Stimulated activated naive CD8-positive, alpha-beta T cell treated with anti-CD3 and anti-CD28 coated beads, Interleukin-15, amount 100 ng/mL, for 72 hours (primary cell): ENCODE measurements at places on chromosomes 13 and 19.

DNA sequence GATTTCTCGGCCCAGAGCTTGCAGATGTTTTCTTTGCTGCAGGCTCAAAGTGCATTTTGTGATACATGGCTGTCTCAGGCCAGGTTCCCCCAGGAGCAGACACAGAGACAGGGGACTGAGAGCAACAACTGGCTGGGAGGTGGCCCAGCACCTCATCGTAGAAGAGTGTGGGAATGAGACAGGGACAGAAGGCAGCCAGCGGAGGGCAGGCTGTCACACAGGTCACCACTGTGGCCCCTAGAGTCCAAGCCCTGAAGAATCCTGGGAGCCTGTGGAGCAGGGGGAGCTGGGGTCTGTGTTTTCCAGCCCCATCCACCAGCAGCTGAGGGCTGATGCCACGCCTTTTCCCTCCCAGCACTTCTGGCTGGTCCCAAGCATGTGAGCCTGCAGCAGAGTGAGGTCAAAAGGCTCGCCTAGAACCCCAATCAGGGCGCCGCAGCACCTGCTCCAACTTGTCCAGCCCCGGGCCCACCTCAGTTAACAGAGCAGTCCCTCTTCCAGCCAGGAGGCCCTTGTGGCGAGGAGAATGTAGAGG is 723.8 kb downstream of the UQCRFS1 start:
- DNase-seq: no peak

DNA sequence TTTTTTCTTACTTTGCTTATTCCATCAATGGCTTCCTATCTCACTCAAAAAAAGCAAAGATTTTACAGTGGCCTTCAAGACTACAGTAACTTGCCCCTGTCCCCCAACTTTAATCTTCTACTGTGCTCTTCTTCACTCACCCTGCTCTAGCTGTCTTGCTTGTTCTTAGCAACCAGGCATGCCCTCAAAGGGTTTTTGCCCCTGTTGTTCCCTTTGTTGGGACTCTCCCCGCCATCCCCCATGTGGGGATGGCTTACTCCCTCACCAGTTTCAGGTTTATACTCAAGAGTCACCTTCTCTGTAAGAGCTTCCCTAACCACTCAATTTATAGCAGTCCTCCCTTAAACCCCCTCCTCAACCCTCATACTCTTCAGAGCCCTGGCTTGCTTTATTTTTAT is 5.4 kb downstream of the MTMR6 start:
- DNase-seq: no peak

GRCh38 chr13:113992276-113993005 is 18.6 kb upstream of the C13orf46 start:
- DNase-seq: no peak

DNA sequence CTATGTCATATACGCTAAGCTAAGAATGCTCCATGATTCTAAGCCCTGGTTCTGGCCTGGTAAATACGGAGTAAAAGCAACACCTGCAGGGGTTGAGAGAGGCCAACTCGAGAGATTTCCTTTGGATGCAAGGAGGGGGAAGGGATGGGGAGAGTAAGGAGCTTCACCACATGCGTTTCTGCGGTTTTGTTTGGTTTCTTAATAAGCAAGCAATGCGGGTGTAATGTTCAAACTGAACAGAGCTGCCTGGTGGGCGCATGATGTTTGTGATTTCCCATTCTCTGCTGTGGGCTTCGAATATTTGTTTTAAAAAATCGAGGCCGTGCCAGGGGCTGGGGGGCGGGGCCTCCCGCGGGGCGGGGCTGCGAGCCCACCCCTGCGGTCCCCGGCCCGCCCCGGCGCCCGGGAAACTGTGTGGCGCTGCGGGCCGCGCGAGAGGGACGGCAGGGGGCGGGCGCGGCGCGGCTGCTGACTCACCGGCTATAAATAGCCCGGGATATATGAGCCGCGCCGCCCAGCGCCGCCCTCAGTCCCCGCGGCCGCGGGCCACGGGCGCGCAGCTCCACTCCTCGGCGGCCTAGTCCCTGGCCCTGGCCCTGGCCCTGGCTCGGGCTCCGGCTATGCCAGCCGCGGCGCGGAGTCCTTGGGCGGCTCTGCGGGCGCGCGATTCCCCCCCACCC is 5.1 kb downstream of the BBC3 start:
- peak; percentile 97 for DNase-seq

DNA sequence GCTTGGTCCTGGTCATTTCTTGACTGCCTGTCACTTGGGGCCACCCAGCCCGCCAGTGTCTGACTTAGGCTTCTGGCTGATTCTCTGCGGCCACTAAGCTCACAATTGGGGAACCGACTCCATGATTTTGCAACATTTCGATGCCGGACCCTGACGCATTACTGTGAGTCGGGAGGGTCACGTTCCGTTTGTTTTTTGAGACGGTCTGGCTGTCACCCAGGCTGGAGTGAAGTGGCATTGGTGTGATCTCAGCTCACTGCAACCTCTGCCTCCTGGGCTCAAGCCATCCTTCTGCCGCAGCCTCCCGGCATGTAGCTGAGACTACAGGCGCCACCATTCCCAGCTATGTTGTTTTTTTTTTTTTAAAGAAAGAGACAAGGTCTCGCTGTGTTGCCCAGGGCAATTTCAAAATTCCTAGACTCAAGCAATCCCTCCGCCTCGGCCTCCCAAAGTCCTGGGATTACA is 3.2 kb upstream of the ADAT3 start:
- no peak for DNase-seq

DNA sequence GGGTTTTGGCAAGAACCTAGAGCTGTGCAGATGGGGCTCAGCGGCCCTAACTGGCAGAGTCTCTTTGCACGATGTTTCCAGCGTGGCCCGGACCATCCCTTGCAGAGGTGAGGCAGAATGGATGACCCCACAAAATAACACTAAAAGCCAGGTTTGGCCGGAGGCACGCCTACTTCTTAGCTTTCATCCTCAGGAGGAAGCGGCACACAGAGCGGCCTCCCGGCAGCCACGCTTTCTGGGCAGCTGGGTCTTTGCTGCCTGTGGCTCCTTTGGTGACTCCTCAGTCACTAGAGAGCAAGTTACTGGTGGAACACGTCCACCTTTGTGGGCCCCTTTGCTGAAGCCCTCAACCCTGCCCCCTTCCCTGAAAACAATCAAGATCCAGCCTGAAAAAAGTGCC is 25.2 kb downstream of the TEX29 start:
- no peak for DNase-seq

- no peak for DNase-seq
Measured at GRCh38 chr13:99969919-99970650, 1.5 kb downstream of the ZIC5 start.

DNA sequence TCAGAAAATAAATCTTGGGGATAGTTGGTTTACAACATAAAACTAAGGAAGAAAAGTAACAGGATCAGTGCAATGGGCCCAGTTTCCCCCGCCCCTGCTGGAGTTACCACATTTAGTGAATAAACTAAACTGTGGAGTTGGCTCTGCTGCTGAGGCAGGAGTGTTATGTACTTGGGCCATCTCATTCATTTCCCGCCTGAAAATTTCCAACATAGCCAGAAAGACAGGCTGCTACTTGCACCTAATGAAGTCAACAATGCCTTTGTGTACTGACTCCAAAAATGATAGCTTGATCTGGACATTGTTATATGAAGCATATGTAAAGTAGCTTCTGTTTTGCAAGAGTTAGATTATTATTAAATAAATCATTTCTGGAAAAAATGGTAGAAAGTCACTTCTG is 7.9 kb upstream of the RNASEH2B start:
- DNase-seq: no peak

DNA sequence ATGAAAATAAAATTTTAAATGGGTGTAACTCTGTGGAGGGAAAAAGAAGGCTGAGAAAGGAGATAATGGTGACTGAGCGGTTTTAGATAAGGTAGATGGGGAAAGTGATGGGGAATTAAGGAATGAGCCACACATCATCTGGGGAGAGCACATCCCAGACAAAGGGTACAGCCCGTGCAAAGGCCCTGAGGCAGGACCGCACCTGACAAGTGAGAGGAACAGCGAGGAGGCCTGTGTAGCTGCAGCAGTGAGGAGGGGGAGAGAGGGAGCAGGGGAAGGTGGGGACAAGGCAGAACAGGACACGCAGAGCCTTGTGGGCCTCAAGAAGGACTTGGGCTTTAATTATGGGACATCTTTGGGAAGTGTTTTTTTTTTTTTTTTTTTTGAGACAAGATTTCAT is 1.8 kb upstream of the CELF5 start:
- DNase-seq: no peak

GRCh38 chr13:89627996-89628395 is 1719.5 kb upstream of the MIR17HG start:
- DNase-seq: no peak

- DNase-seq: no peak
Measured at GRCh38 chr19:40530091-40530901, 46.4 kb upstream of the SHKBP1 start.
